ENCODE measurements at places on chromosomes 6 and 20. TPM values are rescaled to one million over a fixed set of nuclear protein-coding genes. Genes with fewer than 3 reads are reported as not detected.

Gene INSM1
- total RNA-seq: not detected

Gene SIRPG
- not detected for total RNA-seq

Gene MROH8
- total RNA-seq: under 0.01 TPM

Gene ERVFRD-1
- not detected for total RNA-seq

Gene OTOR
- total RNA-seq: not detected
